Amygdala (tissue), 56 donors: ENCODE measurements at places on chromosomes 3 and 15.

DNA sequence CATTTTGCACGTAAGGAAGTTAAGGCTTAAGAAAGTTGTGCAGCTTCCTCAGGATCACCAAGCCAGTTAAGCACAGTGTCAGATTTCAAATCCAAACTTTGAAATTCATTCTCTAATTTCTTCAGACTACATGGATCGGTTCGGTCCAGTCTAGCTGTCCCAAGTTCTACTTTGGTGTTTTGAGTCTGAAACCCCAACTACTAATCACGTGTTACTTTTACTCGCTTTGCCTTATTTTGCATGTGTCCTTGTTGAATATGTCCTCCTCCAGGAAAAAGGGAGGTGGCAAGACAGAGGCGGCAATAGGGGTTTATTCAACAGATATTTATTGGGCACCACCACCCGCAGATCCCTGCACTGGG lies 522 bp upstream of the GXYLT2 start:
- no peak for DNase-seq

DNA sequence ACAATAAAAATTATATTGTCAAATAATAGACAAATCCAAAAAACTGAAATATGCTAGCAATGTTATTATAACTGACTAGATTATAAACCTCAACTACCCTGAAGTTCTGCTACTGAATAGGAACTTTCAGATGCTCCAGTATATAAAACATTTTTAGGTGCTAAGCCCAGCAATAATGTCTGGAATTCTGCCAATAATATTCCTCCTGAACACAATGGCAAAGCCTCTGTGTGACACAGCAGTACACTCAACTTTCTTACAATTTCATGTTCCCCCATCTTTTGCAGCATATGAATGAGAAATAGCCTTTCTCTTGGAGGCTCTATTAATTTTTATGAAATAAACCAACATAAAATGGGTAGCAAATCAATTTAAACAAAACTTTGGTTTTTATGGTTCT lies 29.5 kb downstream of the ATOSA start:
- DNase-seq = no peak

- DNase-seq = no peak
Observed at GRCh38 chr3:111237946-111238345, 166.3 kb downstream of the NECTIN3 start.

DNA sequence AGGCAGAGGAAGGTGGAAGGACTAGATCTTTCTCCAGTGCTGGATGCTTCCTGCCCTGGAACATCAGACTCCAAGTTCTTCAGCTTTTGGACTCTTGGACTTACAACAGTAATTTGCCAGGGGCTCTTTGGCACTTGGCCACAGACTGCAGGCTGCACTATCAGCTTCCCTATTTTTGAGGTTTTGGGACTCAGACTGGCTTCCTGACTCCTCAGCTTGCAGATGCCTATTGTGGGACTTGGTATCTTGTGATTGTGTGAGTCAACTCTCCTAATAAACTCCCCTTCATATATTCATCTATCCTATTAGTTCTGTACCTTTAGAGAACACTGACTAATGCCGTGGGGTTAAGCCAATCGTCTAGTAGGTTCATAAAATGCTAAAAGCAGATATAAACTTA lies 8.8 kb upstream of the B3GNT5 start:
- peak; percentile 31 for DNase-seq

GRCh38 chr15:56608993-56609392 lies 124.3 kb downstream of the ZNF280D start:
- DNase-seq = no peak
